ENCODE measurements at places on chromosomes 1 and 21.

GRCh38 chr1:60052601-60053000, 21.0 kb downstream of the C1orf87 start:
- H3K27me3 ChIP-seq, result no peaks in the 10 kb centered on the region
- no peak overlapping the region for H3K4me3 ChIP-seq
- H3K4me1 ChIP-seq, result no peaks in the 10 kb centered on the region
- no peaks in the 10 kb centered on the region for H3K36me3 ChIP-seq
- H3K27ac ChIP-seq, result no peak overlapping the region
- DNase-seq, result no peak

GRCh38 chr21:40631211-40631610, 215.7 kb downstream of the DSCAM start:
- no peak for DNase-seq
- H3K36me3 ChIP-seq, result no peaks in the 10 kb centered on the region
- H3K27ac ChIP-seq, result no peak overlapping the region
- no peaks in the 10 kb centered on the region for H3K27me3 ChIP-seq
- no peaks in the 10 kb centered on the region for H3K4me1 ChIP-seq
- H3K4me3 ChIP-seq, result no peak overlapping the region

DNA sequence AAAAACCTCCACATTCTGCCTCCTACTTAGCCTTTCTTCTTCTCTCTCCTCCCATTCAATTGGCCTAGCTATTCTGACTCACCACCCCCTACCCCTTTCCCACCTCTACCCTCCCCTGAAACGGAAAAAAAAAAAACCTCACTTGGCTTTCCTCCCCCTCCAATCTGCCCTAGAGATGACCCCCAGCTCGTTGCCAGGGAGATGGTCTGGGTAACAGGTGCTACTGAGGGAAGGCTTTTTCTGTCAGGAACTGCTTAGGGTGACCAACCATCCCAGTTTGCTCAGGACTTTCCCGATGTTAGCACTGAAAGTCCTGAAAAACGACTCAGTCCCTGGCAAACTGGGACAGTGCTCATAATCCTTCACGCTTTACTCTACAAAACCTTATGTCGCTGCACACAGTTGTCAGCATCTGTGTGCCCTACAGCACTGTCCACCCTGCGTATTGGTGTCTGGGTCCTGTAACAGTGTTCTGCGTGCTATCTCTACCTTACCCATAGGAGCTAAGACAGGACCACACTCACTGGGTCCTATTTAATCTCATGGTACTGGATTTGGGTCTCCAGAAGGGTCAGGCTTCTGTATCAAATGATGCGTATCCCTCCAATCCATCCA, 7.7 kb upstream of the CADM3 start:
- no peaks in the 10 kb centered on the region for H3K36me3 ChIP-seq
- DNase-seq, result no peak
- no peak overlapping the region for H3K27ac ChIP-seq
- H3K4me1 ChIP-seq, result peaks cover 2% of the 10 kb centered on the region
- no peak overlapping the region for H3K4me3 ChIP-seq

GRCh38 chr1:228267962-228268880, 60.4 kb downstream of the OBSCN start:
- no peak overlapping the region for H3K27ac ChIP-seq
- H3K27me3 ChIP-seq, result no peaks in the 10 kb centered on the region
- no peak overlapping the region for H3K4me3 ChIP-seq
- H3K4me1 ChIP-seq, result peaks cover 4% of the 10 kb centered on the region
- no peaks in the 10 kb centered on the region for H3K36me3 ChIP-seq

DNA sequence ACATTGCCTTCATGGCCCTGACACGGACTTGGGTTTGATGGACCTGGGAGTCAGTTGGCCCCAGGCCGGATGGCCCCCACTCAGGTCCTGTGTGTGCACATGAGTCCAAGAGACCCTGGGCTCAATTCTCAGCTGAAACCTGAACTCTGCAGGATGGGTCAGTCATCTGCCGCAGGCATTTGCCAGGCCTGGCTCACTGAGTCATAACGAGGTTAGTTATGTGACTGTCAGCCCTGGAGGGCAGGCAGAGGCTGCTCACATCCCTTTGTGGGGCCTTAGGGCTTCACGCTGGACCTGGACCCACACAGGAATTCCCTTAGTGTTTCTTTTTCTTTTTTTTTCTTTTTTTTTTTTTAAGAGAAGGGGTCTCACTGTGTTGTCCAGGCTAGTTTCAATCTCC, 46.5 kb downstream of the PSMG1 start:
- H3K27me3 ChIP-seq, result peaks cover 1% of the 10 kb centered on the region
- H3K27ac ChIP-seq, result no peak overlapping the region
- H3K4me3 ChIP-seq, result no peak overlapping the region
- DNase-seq, result no peak

DNA sequence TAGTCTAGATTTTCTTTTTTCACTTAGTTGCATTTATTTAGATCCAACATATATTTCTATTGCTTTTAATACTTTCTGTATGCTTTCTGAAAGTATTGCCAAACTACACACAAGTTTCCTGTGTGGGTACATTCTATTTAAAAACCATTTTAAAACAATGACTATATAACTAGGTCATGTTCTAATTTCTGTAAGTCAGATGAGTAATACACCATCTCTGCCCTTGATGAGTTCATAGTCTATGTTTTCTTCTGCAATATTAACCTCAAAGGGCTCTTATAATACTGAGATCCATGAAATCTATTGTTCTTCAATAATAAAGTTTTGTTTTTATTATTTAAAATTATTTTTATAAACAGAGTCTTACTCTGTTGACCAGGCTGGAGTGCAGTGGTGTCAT, 68.3 kb downstream of the RNASEL start:
- DNase-seq, result no peak
- no peak overlapping the region for H3K4me3 ChIP-seq
- no peaks in the 10 kb centered on the region for H3K4me1 ChIP-seq
- H3K27ac ChIP-seq, result no peak overlapping the region
- peaks cover 2% of the 10 kb centered on the region for H3K36me3 ChIP-seq

Measured in activated CD4-positive, alpha-beta memory T cell treated with anti-CD3 and anti-CD28 coated beads for 36 hours (primary cell).